ENCODE measurements at places on chromosomes 12 and 14.

DNA sequence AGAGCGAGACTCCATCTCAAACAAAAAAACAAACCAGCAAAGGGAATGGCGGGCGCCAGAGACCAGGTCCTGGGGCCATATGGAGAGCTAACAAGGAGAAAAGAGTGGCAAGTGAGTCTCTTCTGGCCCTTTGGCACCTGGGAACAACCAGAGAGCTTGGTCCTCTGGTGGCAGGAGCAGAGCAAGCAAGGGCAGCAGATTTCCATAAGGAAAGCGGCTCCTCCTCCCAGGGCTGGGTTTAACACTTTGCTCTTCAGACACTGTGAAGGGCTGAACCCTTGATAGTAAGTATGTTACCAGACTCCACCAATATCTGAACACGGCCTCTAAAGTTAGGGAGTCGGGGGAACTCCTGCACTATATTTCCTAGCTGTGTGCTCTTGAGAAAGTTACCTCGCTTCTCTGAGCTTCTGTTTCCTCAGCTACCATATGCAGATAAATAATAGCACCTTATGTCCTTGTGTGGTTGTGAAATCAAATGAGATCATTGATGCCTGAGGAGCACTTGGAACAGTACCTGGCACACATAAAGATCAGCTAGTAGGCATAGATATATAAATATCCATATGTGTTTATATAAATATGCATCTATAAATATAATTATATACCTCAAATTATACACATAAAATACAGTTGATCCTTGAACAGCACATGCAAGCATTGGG lies 33.4 kb upstream of the PLEKHG6 start:
- DNase-seq: no peak

DNA sequence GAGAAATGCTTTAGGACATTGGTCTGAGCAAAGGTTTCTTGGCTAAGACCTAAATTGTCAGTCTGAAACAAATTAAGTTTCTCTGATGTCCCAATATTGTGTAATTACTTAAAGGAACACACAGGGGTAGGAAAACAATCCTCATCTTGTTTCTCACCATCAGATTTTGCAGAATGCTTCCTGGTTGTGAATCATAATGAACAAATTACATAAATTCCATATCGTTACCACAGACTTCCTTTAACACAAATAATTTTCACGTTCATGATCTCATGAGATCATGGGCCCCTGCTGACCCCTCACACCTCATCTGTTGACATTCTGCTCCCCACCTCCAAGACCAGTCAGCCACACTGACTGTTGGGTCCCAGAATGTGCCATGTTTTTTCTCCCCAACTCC lies 194.1 kb downstream of the MON2 start:
- no peak for DNase-seq

DNA sequence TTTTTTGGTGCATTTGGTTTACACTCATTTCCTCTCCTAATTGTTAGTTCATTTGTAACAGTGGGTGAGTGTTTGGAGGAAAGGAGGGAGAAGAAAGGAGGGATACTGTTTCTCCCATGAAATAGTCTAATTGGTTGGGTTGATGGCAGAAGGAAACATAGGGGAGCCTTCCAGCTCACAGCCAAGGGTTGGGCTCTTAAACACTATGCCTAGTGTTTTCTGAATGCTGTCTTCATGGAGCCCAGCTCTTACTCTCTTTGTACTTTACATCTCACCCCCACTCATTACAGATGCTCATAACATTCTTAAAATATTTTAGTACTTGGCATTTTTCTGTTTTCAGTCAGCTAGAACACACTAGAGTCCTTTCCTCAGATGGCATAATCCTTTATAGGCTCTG lies 38.2 kb downstream of the BAZ2A start:
- no peak for DNase-seq

- DNase-seq: no peak
These were observed 201.2 kb downstream of the SLC41A2 start for GRCh38 chr12:104756901-104757300.

DNA sequence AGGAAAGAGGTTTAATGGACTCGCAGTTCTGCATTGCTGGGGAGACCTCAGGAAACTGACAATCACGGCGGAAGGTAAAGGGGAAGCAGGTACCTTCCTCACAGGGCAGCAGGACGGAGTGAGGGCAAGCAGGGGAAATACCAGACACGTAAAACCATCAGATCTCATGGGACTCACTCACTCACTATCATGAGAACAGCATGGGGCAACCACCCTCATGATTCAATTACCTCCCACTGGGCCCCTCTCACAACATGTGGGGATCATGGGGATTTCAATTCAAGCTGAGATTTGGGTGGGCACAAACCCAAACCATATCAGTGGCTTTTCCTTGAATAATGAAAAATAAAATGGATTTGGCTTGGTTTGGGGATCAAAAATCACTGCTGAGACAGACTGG lies 380.5 kb downstream of the VRK1 start:
- no peak for DNase-seq

DNA sequence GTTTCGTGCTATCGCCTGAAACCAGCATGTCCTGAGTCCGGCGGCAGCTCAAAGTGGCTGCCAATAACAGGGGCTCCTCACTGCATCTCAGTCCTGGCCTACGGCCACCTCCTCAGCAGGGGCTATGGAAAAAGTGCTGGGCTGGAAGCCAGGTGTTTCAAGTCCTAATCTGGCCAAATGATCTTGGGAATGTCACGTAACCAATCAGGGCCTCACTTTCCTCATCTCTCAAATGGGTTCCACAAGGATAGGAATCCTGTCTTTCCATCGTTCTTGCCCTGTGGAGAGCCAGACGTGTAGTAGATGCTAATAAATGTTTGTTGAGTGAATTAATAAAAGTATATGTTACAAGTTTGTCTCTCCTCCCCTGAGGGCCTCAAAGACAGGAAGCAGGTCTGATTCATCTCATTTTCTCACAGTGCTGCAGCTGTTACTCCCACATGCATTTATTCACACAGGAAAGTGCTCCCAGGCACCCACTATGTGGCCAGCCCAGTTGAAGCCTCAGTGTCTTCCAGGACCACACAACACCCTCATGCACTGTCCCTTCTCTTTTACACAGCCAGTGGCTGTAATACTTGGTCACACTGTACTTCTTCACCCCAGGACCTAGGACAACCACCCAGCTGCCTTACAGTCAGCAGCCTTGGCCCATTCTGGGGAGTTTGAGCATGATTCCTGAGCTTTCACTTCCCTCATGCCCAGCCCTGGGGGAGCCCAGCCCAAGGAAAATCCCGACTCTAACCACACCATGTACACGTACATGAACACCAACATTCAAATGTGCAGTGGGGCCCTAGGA lies 5.0 kb downstream of the CMKLR1 start:
- DNase-seq: no peak

DNA sequence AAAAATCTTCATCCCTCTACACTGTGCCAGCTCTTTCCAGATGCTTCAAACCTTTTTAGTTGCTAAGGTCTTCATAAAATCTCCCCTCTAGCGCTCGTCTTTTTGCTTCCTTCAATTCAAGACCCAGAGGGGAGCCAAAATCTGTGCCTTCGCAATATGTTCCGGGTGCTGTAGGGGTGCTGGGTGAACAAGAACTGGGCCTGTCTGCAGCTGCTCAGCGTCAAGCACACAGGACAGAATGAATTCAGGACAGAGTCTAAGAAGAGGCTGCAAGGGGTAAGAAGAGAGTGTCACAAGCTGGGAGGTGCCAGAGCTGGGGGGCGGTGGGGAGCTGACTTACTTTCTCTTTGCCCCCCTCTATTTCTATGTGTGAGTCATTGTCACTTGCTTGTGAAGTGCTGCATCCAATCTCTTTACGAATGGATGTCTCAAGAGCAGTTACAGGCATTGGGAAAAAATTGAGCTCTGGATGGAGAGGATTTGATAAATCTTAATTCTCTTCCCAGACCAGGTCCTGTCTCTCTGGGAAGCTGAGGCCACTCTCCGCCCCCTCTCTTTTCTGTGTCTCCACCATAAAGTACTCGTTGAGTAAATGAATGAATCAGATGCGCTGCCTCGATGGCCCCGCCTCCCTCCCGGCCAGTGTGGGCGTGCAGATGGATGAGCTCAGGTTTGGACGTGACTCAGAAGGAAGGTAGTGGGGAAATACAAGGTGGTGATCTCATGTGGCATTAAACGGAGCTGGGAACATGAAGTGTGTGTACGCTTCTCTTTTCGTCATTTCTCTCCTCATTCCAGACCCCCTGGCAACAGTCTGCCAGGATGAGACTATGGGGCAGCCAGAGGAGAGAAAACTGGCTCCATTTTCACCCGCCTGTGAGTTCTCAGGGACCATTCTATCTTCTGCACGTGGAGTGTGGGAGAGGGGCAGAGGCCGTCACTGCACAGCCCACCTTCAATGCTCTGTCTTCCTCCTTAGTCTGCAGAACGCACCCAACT lies 91.3 kb downstream of the TSPAN9 start:
- DNase-seq: no peak

DNA sequence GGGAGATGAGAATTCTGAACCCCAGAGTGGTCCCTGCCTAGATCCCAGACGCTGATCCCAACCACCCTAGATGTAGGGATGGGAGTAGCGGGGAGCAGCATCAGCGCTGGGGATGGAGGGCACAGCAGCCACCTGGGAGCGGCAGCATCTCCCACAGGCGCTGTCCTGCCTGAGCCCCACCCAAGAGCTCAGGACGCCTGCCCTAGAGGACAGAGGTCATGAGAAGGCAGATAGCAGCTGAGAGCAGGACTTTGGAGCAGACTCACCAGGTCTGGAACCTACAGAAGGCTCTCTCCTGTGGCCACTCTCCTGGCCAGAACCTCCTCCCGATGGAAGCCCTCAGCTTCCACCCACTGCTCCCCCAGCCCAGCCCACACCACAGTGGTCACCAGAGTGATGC lies 7.2 kb downstream of the CCDC85C start:
- no peak for DNase-seq

DNA sequence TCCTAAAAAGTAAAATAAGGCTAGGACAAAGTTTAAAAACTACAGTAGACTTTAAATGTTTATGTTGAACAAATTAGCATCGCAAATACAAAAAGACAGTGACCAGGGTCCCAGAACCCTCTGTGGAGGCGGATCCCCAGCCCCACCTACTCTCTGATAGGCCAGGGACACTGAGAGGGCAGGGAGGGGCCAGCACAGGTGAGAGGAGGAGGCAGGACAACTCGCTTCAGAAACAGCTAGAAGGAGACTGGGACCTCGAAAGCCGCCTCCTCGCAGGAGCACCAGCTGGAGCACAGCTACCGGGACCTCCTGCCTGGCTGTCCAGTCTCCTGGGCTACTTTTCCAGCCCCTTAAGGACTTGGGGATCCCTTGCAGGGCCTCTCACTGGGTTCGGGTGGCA lies 992 bp downstream of the DNAH10 start:
- no peak for DNase-seq

GRCh38 chr12:116039081-116039480 lies 238.4 kb downstream of the MED13L start:
- no peak for DNase-seq

- DNase-seq: no peak
These were observed 142.8 kb upstream of the FLRT2 start for GRCh38 chr14:85387181-85387580.

- no peak for DNase-seq
These were observed 23.0 kb downstream of the OR10P1 start for GRCh38 chr12:55659486-55660385.

DNA sequence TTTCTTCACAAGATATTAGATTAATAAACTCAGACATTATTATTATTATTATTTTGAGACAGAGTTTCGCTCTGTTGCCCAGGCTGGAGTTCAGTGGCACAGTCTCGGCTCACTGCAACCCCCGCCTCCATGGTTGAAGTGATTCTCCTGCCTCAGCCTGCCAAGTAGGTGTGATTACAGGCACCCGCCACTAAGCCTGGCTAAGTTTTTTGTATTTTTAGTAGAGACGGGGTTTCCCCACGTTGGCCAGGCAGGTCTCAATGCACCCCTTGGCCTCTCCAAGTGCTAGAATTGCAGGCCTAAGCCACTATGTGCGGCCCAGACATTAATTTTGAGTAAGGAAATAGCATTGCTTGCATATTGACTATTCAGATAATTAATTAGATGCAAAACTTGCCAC lies 554.9 kb upstream of the LRFN5 start:
- DNase-seq: no peak

DNA sequence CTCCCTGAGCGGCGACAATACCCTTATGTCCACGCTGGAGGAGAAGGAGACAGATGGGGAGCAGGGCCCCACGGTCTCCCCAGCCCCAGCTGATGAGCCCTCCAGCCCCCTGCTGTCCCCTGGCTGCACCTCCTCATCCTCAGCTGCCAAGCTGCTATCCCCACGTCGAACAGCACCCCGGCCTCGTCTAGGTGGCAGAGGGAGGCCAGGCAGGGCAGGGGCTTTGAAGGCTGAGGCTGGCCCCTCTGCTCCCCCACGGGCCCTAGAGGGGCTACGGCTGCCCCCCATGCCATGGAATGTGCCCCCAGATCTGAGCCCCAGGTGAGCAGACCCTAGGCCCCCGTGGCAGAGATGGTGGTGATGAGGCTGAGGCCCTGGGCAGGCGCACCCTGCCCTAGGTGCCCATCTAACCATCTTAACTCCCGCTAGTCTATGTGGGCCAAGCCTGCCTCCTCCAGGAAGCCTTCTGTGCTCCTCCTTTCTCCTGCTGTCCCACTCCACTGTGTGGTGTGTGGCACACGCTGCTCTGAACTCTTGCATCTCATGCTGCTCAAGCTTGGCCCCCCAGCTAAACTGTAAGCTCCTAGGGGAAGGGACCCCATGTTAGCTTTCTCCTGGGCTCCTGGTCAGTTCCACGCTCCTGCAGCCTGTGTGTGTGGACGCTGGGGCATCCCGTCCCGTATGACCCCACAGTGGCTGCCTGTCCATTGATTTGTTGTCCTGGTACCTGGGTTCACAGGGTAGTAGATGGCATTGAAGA lies 12.1 kb downstream of the MCRS1 start:
- no peak for DNase-seq

Measured in neuronal stem cell (in vitro differentiated cells).